Upper lobe of right lung (tissue), 1 donor: ENCODE measurements at places on chromosomes 6 and 20. TPM values are rescaled to one million over a fixed set of nuclear protein-coding genes. Genes with fewer than 3 reads are reported as not detected.
A peak's percentile ranks its signal among the peaks of the same experiment; 100 is the strongest.

GRCh38 chr20:64217539-64218221 is 37.9 kb upstream of the PCMTD2 start:
- H3K27me3 ChIP-seq = no peaks in the 10 kb centered on the region
- H3K27ac ChIP-seq = no peak overlapping the region
- no peaks in the 10 kb centered on the region for H3K36me3 ChIP-seq
- no peak overlapping the region for H3K4me3 ChIP-seq
- DNase-seq = no peak

DDO gene
- 7.1 TPM for total RNA-seq

CRISP3 gene
- not detected for total RNA-seq

MOG gene
- total RNA-seq = not detected

- no peak overlapping the region for H3K27ac ChIP-seq
- no peaks in the 10 kb centered on the region for H3K4me1 ChIP-seq
- H3K36me3 ChIP-seq = peaks cover 13% of the 10 kb centered on the region
- H3K4me3 ChIP-seq = no peak overlapping the region
- DNase-seq = no peak
Measured at GRCh38 chr20:20386192-20386591, 18.3 kb downstream of the INSM1 start.

DNA sequence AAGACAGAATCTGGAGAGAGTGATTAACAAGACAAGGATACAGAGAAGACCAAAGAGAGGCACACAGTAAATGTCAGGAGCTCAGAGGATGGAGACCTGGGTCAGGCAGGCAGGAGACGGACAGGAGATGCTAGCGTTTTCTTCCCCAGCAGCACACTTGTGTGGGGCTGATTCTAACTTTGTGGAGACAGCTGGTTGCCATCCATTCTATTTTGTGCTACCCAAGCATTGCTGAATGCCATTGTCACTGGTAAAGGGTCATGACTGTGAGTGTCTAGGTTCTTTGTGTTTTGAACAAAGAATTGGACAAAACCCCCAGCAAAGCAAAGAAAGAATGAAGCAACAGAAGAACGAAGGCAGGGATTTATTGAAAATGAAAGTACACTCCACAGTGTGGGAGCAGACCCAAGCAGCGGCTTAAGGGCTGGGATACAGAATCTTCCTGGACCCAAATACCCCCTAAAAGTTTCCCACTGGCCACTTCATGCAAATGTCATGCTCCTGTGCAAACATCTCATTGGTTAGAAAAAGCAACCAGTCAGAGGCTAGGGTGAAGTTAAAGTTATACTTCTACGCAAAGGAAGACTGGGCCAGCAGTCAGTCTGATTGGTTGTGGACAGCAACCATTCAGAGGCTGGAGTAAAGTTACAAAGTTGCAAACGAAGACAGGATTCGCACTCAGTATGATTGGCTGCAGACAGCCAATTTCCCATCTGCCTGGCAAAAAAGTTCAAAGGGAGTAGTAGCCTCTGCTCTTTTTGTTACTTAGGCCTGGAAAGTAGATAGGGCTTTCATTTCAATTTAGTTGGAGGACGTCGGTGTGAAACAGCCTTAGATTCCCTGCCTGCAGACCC is 17.5 kb downstream of the PTK7 start:
- H3K4me1 ChIP-seq = peaks cover 56% of the 10 kb centered on the region
- H3K27ac ChIP-seq = peak overlapping the region; percentile 60
- no peaks in the 10 kb centered on the region for H3K27me3 ChIP-seq
- H3K4me3 ChIP-seq = peak overlapping the region; percentile 35
- DNase-seq = no peak
- H3K36me3 ChIP-seq = no peaks in the 10 kb centered on the region

SEMG1 gene
- not detected for total RNA-seq

DNA sequence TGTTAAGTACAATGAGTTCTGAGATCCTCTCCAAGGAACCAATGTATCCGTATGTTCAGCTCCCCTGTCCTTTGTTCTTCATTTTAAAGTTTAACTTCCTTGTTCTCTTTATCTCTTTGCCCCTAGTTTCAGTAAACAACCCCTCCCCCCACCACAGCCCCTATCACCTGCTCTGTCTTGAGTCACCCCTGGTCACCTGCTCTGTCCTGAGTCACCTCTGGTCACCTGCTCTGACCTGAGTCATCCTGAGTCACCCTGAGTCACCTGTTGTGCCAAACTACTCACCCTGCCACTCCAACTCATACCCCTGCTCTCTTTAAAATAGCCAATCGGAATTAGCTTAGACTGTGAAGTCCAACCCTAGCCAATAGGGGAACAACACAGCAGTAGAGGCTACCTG is 288.7 kb upstream of the CDYL start:
- no peaks in the 10 kb centered on the region for H3K27me3 ChIP-seq
- H3K4me3 ChIP-seq = no peak overlapping the region
- DNase-seq = no peak
- H3K27ac ChIP-seq = no peak overlapping the region
- no peaks in the 10 kb centered on the region for H3K4me1 ChIP-seq

SUMO4 gene
- 2.5 TPM for total RNA-seq

- no peaks in the 10 kb centered on the region for H3K4me1 ChIP-seq
- H3K36me3 ChIP-seq = no peaks in the 10 kb centered on the region
- no peaks in the 10 kb centered on the region for H3K27me3 ChIP-seq
- no peak overlapping the region for H3K27ac ChIP-seq
- no peak for DNase-seq
Measured at GRCh38 chr6:109834131-109834530, 143.0 kb downstream of the FIG4 start.

- H3K4me3 ChIP-seq = no peak overlapping the region
- H3K36me3 ChIP-seq = no peaks in the 10 kb centered on the region
- no peaks in the 10 kb centered on the region for H3K27me3 ChIP-seq
- no peak for DNase-seq
- no peaks in the 10 kb centered on the region for H3K4me1 ChIP-seq
Measured at GRCh38 chr6:80226151-80226550, 119.7 kb downstream of the BCKDHB start.

INSM1 gene
- not detected for total RNA-seq

SLX4IP gene
- total RNA-seq = 5.4 TPM

- H3K27me3 ChIP-seq = peaks cover 37% of the 10 kb centered on the region
- peaks cover 11% of the 10 kb centered on the region for H3K4me1 ChIP-seq
- no peak overlapping the region for H3K27ac ChIP-seq
- no peaks in the 10 kb centered on the region for H3K36me3 ChIP-seq
- no peak overlapping the region for H3K4me3 ChIP-seq
Measured at GRCh38 chr6:93424303-93425064, 5.1 kb upstream of the EPHA7 start.

GRCh38 chr6:72064399-72064975 is 178.1 kb downstream of the RIMS1 start:
- H3K4me1 ChIP-seq = no peaks in the 10 kb centered on the region
- no peak for DNase-seq
- no peaks in the 10 kb centered on the region for H3K27me3 ChIP-seq
- H3K36me3 ChIP-seq = no peaks in the 10 kb centered on the region
- no peak overlapping the region for H3K4me3 ChIP-seq

GRCh38 chr20:25195962-25196785 is 662 bp downstream of the ENTPD6 start:
- H3K36me3 ChIP-seq = no peaks in the 10 kb centered on the region
- H3K27ac ChIP-seq = peak overlapping the region; percentile 96
- H3K27me3 ChIP-seq = no peaks in the 10 kb centered on the region
- H3K4me1 ChIP-seq = peaks cover 11% of the 10 kb centered on the region

DNA sequence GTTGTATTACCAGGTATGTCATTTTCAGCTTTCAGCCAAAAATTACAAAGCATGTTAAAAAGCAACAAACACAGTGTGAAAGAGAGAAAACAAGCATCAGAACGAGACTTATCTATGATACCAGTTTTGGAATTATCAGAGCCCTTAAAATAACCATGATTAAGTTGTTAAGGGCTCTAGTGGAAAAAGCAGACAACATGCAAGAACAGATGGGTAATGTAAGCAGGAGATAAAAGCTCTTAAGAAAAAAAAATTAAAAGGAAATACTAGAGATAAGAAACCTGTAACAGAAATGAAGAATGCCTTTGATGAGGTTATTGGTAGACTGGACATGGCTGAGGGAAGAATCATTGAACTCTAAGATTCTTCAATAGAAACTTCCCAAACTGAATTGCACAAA is 127.5 kb upstream of the SCGN start:
- no peak overlapping the region for H3K27ac ChIP-seq
- H3K4me1 ChIP-seq = no peaks in the 10 kb centered on the region
- H3K27me3 ChIP-seq = no peaks in the 10 kb centered on the region
- DNase-seq = no peak
- peaks cover 38% of the 10 kb centered on the region for H3K36me3 ChIP-seq

- no peak overlapping the region for H3K27ac ChIP-seq
- DNase-seq = no peak
- H3K4me3 ChIP-seq = no peak overlapping the region
Measured at GRCh38 chr20:48728042-48728825, 99.6 kb downstream of the PREX1 start.

GJE1 gene
- not detected for total RNA-seq

DNA sequence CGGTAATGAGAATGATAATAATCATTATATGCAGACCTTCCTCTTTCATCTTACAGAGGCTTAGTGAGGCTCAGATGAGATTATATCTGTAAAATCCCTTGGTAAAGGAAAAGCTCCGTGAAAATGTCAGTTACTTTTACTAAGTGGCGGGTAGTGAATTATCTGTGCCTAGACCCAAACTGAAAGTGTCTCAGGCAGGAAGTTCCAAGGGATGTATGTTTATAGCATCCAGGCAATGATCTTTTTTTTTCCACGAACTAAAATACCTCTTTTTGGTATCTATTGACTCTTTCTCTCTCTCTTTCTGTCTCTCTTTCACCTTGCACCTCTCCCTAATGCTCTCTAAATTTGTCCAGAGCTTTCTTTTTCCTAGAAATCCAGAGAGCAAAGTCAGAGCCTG is 5.0 kb downstream of the TCF21 start:
- peak overlapping the region; percentile 85 for H3K27ac ChIP-seq
- peaks cover 6% of the 10 kb centered on the region for H3K4me1 ChIP-seq
- no peaks in the 10 kb centered on the region for H3K36me3 ChIP-seq

DNA sequence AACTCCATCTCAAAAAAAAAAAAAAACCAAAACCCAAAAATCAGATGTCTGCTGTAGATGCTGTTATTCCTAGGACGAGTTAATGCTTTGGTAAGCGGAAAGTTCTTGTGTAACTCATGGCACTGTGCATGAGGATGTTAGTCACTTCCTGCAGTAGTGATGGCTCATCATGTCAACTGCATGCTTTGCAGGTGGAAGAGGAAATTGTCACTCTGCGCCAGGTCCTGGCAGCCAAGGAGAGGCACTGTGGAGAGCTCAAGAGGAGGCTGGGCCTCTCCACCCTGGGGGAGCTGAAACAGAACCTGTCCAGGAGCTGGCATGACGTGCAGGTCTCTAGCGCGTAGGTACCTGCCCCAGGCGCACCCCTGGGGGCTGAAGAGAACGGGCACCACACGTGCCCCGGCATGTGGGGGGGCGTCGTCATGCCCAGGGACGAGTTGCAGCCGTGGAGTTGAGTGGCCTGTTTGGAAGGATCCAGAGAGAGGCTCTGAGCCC is 8.5 kb downstream of the TPD52L2 start:
- DNase-seq = no peak
- H3K27ac ChIP-seq = peak overlapping the region; percentile 73
- H3K4me1 ChIP-seq = peaks cover 12% of the 10 kb centered on the region
- no peaks in the 10 kb centered on the region for H3K27me3 ChIP-seq
- H3K36me3 ChIP-seq = peaks cover 93% of the 10 kb centered on the region
- no peak overlapping the region for H3K4me3 ChIP-seq

PARD6B gene
- 43.2 TPM for total RNA-seq

GRCh38 chr6:150159757-150160156 is 16.9 kb downstream of the PPP1R14C start:
- H3K36me3 ChIP-seq = no peaks in the 10 kb centered on the region
- no peak overlapping the region for H3K4me3 ChIP-seq
- H3K4me1 ChIP-seq = no peaks in the 10 kb centered on the region

DNA sequence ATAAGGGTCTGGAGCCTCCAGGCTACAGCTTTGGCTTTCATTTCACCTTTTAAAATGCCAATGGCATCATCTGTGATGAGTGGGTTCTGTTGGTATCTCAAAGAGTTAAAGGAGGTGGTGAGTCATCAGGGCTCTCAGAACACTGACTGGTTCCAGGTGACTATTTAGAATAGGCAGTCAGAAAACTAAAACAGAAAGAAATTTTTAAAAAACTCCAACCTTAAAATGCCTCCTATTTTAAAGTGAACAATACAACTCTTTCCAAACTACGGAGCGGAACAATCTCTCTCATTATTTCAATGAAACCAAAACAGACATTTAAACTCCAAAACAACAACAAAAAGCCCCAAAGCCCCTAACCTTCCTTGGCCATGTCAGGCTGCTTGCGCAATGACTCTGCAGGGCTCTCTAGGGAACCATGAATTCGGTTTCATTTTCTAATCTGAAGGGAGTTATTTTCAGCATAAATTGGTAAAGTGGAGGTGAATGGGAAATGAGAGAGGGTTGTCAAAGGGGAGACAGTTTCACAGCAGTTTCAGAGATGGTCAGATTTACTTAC is 194.9 kb downstream of the KIF6 start:
- DNase-seq = no peak
- no peaks in the 10 kb centered on the region for H3K27me3 ChIP-seq
- no peaks in the 10 kb centered on the region for H3K36me3 ChIP-seq
- no peaks in the 10 kb centered on the region for H3K4me1 ChIP-seq
- peak overlapping the region; percentile 4 for H3K27ac ChIP-seq

GRCh38 chr20:47927944-47928343 is 142.7 kb upstream of the SULF2 start:
- H3K27ac ChIP-seq = no peak overlapping the region
- H3K27me3 ChIP-seq = peaks cover 6% of the 10 kb centered on the region
- no peak for DNase-seq
- no peaks in the 10 kb centered on the region for H3K36me3 ChIP-seq

- H3K4me3 ChIP-seq = no peak overlapping the region
- no peaks in the 10 kb centered on the region for H3K36me3 ChIP-seq
- no peaks in the 10 kb centered on the region for H3K4me1 ChIP-seq
- H3K27me3 ChIP-seq = no peaks in the 10 kb centered on the region
- no peak for DNase-seq
- H3K27ac ChIP-seq = no peak overlapping the region
Measured at GRCh38 chr6:128005009-128005408, 104.2 kb upstream of the THEMIS start.

DNA sequence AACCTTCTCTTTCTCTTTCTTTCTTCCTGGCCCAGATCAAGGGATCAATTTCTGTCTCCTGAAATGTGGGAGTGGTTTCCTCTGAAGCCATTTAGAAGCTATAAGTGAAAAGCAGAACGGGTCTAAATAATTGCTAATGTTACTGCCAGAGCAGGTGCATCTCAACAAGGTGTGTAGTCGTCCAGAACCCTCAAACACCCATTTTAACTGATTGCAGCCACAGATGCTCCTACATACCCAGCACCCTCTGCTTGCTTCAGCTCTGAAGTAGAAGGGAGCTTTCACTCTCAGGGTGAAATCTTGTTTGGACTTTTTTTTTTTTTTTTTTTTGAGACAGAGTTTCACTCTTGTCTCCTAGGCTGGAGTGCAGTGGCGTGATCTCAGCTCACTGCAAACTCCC is 592.1 kb upstream of the ARID1B start:
- H3K27ac ChIP-seq = no peak overlapping the region
- no peaks in the 10 kb centered on the region for H3K36me3 ChIP-seq

NRN1 gene
- total RNA-seq = 24.4 TPM

NT5E gene
- total RNA-seq = 15.3 TPM

GRCh38 chr6:26092443-26092842 is 5.2 kb downstream of the HFE start:
- H3K4me3 ChIP-seq = no peak overlapping the region
- no peaks in the 10 kb centered on the region for H3K27me3 ChIP-seq
- DNase-seq = no peak
- no peaks in the 10 kb centered on the region for H3K36me3 ChIP-seq
- peaks cover 10% of the 10 kb centered on the region for H3K4me1 ChIP-seq

- H3K27me3 ChIP-seq = no peaks in the 10 kb centered on the region
- no peaks in the 10 kb centered on the region for H3K36me3 ChIP-seq
- peaks cover 5% of the 10 kb centered on the region for H3K4me1 ChIP-seq
- no peak overlapping the region for H3K4me3 ChIP-seq
Measured at GRCh38 chr20:44284032-44284431, 27.0 kb downstream of the FITM2 start.

SYCP2L gene
- 0.58 TPM for total RNA-seq
